WTC11 (cell line): ENCODE measurements at places on chromosomes 5 and 9. TPM values are rescaled to one million over a fixed set of nuclear protein-coding genes. Genes with fewer than 3 reads are reported as not detected.
A peak's percentile ranks its signal among the peaks of the same experiment; 100 is the strongest.

- DNase-seq = no peak
- no peaks in the 10 kb centered on the region for H3K27me3 ChIP-seq
- H3K4me1 ChIP-seq = peaks cover 12% of the 10 kb centered on the region
- no peaks in the 10 kb centered on the region for H3K36me3 ChIP-seq
- H3K27ac ChIP-seq = no peak overlapping the region
Observed at GRCh38 chr9:107759009-107759822, 269.6 kb upstream of the KLF4 start.

DNA sequence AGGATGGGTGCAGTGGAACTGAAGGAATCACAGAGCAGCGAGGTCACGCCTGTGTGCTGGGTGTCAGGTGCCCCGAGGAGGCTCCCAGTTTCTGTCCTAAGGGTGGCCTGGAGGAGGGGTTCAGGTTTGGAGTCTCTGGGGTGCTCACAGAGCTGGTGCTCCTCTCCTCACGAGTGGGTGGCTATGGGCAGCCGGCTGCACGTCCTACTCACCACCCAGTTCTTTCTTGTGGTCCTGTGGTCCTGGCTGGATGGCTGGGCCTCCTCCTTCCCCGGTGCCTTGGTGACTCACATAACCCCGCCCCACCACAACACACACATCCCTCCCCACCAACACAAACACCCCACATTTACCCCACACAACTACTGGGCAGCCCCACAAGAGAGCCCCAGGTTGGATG, 9.9 kb upstream of the PTGS1 start:
- no peaks in the 10 kb centered on the region for H3K36me3 ChIP-seq
- no peak for DNase-seq
- no peaks in the 10 kb centered on the region for H3K4me1 ChIP-seq
- no peak overlapping the region for H3K27ac ChIP-seq
- H3K4me3 ChIP-seq = no peak overlapping the region

DNA sequence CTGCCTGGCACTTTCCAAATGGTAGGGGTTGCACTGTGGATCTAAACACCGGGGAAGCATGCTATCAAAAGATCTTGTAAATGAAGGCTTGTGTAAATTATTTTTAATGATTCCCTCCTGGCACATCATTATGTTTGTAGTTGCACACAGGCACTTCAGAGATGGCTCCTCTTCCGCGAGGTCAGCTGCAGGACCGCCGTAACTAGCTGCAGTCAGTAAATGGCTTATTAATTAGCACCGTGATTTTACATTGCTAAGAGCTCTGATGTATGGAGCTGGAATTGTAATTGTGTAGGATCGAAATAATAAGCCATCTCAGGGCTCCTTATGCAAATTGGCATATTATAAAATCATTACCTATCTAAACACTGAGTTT, 397.6 kb upstream of the IRX1 start:
- peaks cover 3% of the 10 kb centered on the region for H3K36me3 ChIP-seq
- H3K4me3 ChIP-seq = peak overlapping the region; percentile 76
- peaks cover 37% of the 10 kb centered on the region for H3K27me3 ChIP-seq
- H3K27ac ChIP-seq = no peak overlapping the region
- H3K4me1 ChIP-seq = peaks cover 51% of the 10 kb centered on the region

DNA sequence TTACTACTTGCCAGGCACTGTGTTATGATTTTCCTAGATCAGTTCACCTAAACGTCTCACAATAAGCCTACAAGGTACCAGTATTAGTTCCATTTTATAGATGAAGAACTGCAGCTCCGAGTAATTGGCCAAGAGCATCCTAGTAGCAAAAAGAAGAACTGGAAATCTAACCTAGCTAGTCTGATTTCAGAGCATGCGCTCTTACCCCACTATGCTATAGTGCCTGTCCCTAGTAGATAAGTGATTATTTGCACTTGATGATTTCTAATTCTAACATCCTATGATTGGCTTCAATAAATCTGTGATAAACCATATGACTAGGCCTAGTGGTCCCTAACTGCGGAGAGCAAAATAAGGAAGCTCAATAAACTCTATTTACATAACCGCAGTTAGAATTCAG, 7.1 kb upstream of the PLAC8L1 start:
- H3K36me3 ChIP-seq = peaks cover 27% of the 10 kb centered on the region
- H3K4me1 ChIP-seq = no peaks in the 10 kb centered on the region
- H3K4me3 ChIP-seq = no peak overlapping the region
- H3K27ac ChIP-seq = no peak overlapping the region
- DNase-seq = no peak

GRCh38 chr5:57495285-57496086, 12.9 kb upstream of the ACTBL2 start:
- DNase-seq = no peak
- H3K4me1 ChIP-seq = peaks cover 19% of the 10 kb centered on the region
- no peaks in the 10 kb centered on the region for H3K36me3 ChIP-seq
- H3K27ac ChIP-seq = no peak overlapping the region
- peaks cover 3% of the 10 kb centered on the region; the same call in 1 of the 2 replicates for H3K27me3 ChIP-seq

GRCh38 chr5:35458824-35459207, 158.8 kb upstream of the SPEF2 start:
- no peak for DNase-seq
- peaks cover 8% of the 10 kb centered on the region; the same call in 1 of the 2 replicates for H3K36me3 ChIP-seq
- no peaks in the 10 kb centered on the region; the same call in 1 of the 2 replicates for H3K27me3 ChIP-seq
- no peak overlapping the region for H3K27ac ChIP-seq
- no peaks in the 10 kb centered on the region for H3K4me1 ChIP-seq

GRCh38 chr5:5252106-5252505, 112.0 kb downstream of the ADAMTS16 start:
- DNase-seq = no peak
- H3K4me1 ChIP-seq = peaks cover 30% of the 10 kb centered on the region
- H3K27ac ChIP-seq = no peak overlapping the region
- peaks cover 42% of the 10 kb centered on the region for H3K36me3 ChIP-seq
- H3K4me3 ChIP-seq = no peak overlapping the region

- no peak overlapping the region for H3K4me3 ChIP-seq
- no peak for DNase-seq
- H3K27ac ChIP-seq = no peak overlapping the region
Observed at GRCh38 chr5:33725806-33726205, 166.0 kb downstream of the ADAMTS12 start.

GRCh38 chr9:73451003-73451402, 299.3 kb downstream of the ANXA1 start:
- H3K4me1 ChIP-seq = peaks cover 4% of the 10 kb centered on the region; the same call in 1 of the 2 replicates
- H3K4me3 ChIP-seq = no peak overlapping the region
- no peak overlapping the region for H3K27ac ChIP-seq
- no peaks in the 10 kb centered on the region for H3K36me3 ChIP-seq

- H3K4me3 ChIP-seq = no peak overlapping the region
- no peaks in the 10 kb centered on the region for H3K27me3 ChIP-seq
- peaks cover 22% of the 10 kb centered on the region for H3K4me1 ChIP-seq
Observed at GRCh38 chr5:34496701-34497469, 159.2 kb upstream of the RAI14 start.

- H3K4me3 ChIP-seq = no peak overlapping the region
- H3K36me3 ChIP-seq = no peaks in the 10 kb centered on the region
- peaks cover 18% of the 10 kb centered on the region for H3K4me1 ChIP-seq
- H3K27ac ChIP-seq = no peak overlapping the region
- no peak for DNase-seq
- H3K27me3 ChIP-seq = no peaks in the 10 kb centered on the region
Observed at GRCh38 chr5:17917465-17917864, 283.2 kb downstream of the TAF11L14 start.

- H3K4me1 ChIP-seq = peaks cover 29% of the 10 kb centered on the region
- no peak overlapping the region for H3K27ac ChIP-seq
- no peak for DNase-seq
- peaks cover 36% of the 10 kb centered on the region for H3K36me3 ChIP-seq
- H3K4me3 ChIP-seq = no peak overlapping the region
Observed at GRCh38 chr9:101567725-101568350, 26.9 kb downstream of the PPP3R2 start.

DNA sequence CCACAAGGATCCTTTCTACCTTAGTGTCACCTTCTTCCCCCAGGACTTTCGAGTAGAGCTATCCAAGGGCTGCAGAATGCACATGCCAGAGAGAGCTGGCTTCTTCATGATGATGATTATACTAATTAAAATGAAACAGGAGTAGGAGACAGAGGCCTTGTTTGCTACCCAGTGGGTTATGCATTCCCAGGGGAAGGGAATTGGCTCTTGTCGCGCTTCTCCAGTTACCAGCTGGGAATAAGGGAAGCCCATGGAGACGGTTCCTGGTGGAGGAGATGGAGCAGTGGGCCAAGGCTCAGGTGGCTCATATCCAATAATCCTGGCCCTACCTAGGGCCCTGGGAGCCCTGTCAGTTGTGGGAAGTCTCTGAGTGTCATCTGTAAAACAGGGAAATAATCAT, 65.1 kb downstream of the WWC1 start:
- no peak overlapping the region for H3K4me3 ChIP-seq
- DNase-seq = no peak
- H3K4me1 ChIP-seq = peaks cover 24% of the 10 kb centered on the region
- no peaks in the 10 kb centered on the region for H3K27me3 ChIP-seq
- no peaks in the 10 kb centered on the region for H3K36me3 ChIP-seq
- no peak overlapping the region for H3K27ac ChIP-seq

DNA sequence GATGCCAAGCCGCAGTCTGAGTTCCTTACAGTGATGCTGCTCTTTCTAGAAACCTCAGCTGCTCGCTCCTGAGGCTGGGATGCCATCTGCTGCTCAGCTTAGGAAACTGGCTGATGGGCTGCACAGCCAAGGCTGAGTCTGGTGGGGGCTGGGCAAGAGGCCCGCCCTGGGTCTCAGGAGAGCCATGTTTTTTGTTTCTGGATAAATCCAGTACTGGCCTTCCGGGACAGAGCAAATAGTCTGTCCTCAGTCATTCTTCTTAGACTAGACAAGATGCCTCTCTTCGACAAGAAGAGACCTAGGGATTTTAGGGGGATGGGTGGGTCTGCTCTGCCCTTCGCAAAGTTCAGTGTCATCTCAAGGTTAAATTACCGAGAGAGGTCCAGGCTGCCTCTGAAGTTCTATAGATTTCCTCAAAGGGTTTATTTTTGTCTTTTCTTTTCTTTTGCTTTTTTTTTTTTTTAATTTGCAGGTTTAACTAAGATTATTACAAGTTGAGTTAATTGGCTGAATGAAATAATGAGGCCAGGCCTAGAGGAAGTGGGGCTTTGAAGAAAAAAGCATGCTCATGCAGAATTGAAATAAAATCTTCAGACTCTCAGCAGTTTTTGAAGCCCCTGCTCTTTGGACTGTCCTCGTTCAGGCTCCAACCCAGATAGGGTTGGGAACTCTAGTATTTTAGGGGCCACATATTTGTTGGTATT, 30.6 kb upstream of the MATR3 start:
- peaks cover 15% of the 10 kb centered on the region for H3K4me1 ChIP-seq
- peak; percentile 90 for DNase-seq
- peak overlapping the region; percentile 23; the same call in 1 of the 2 replicates for H3K27ac ChIP-seq

GRCh38 chr5:143024228-143024920, 254.2 kb downstream of the ARHGAP26 start:
- H3K36me3 ChIP-seq = no peaks in the 10 kb centered on the region
- DNase-seq = no peak
- H3K4me3 ChIP-seq = no peak overlapping the region
- peaks cover 24% of the 10 kb centered on the region for H3K4me1 ChIP-seq

GRCh38 chr9:20015427-20015931, 226.6 kb upstream of the SLC24A2 start:
- no peak for DNase-seq
- peak overlapping the region; percentile 90 for H3K27ac ChIP-seq
- H3K4me1 ChIP-seq = peaks cover 26% of the 10 kb centered on the region
- peaks cover 13% of the 10 kb centered on the region for H3K36me3 ChIP-seq
- no peaks in the 10 kb centered on the region; the same call in 1 of the 2 replicates for H3K27me3 ChIP-seq
- no peak overlapping the region for H3K4me3 ChIP-seq

- H3K36me3 ChIP-seq = peaks cover 24% of the 10 kb centered on the region
- DNase-seq = no peak
- no peak overlapping the region for H3K27ac ChIP-seq
- H3K4me3 ChIP-seq = no peak overlapping the region
Observed at GRCh38 chr9:75483636-75484035, 395.3 kb downstream of the OSTF1 start.

GRCh38 chr9:37975639-37976038, 71.7 kb upstream of the SLC25A51 start:
- H3K27me3 ChIP-seq = no peaks in the 10 kb centered on the region
- H3K36me3 ChIP-seq = peaks cover 3% of the 10 kb centered on the region; the same call in 1 of the 2 replicates
- no peak overlapping the region for H3K4me3 ChIP-seq
- H3K27ac ChIP-seq = no peak overlapping the region
- H3K4me1 ChIP-seq = no peaks in the 10 kb centered on the region

DNA sequence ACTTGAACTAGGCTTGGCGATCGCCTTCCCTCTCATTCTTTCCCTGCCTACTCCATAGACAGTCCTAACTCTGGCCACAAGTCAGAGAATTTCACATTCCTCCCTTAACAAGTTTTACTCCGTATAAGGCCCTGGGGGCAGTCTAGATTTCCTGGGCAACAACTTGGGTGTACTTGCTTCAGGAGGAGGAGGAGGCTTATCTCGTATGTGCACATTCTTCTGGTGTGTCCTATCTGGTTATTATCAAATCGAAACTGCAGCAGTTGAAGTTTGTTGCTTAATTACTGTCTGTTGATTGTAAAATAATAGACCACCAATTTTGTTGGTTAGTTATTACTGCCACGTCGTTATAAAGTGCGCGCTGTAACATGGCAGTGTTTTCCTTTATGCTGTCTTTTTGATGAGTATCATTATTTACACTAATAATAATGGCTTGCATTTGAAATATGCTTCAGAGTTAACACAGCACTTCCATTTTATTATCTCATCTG, 42.0 kb downstream of the PIP5K1B start:
- no peaks in the 10 kb centered on the region for H3K36me3 ChIP-seq
- no peaks in the 10 kb centered on the region for H3K27me3 ChIP-seq
- DNase-seq = no peak

DNA sequence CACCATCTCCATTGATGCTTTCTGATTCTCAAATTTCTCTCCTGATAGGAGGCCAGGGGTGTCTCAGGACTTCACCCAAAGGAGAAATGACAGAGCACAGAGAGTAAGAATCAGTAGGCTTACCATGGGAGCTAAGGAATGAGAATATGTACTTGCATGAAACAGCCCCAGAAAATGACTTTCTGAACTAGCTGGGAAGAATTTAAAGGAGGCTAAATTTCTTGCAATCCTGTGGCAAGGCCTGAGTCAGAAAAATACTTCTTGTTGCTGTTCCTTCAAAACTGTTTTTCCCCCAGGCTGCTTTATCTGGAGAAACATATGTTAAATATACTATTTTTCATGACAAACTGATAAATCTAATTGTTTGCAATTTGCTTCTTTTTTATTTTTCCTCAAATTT, 53.4 kb upstream of the FBXL7 start:
- DNase-seq = no peak
- no peaks in the 10 kb centered on the region for H3K27me3 ChIP-seq
- H3K27ac ChIP-seq = no peak overlapping the region
- no peak overlapping the region for H3K4me3 ChIP-seq

Gene GAPVD1
- 33.3 to 34.0 TPM (median 33.8 TPM) in 3 replicates for total RNA-seq

Gene PIP5KL1
- total RNA-seq = 15.8 to 20.2 TPM (median 16.8 TPM) in 3 replicates

Gene NR2F1
- 0.18 to 0.34 TPM (median 0.31 TPM) in 3 replicates for total RNA-seq

Gene PCDHGA5
- total RNA-seq = 2.0 to 2.5 TPM (median 2.4 TPM) in 3 replicates

Gene POU5F2
- 0.13 to 0.23 TPM (median 0.16 TPM) in 3 replicates for total RNA-seq

Gene OGN
- total RNA-seq = 0.11 TPM in 1 of 3 replicates, not detected in the others

Gene ACOT12
- total RNA-seq = 0.16 TPM in 1 of 3 replicates, not detected in the others

Gene S100Z
- not detected in 3 replicates for total RNA-seq

Gene IRX4
- total RNA-seq = 7.0 to 9.0 TPM (median 7.6 TPM) in 3 replicates

Gene GPR151
- total RNA-seq = not detected in 3 replicates

Gene TAF11L13
- not detected in 3 replicates for total RNA-seq

Gene ANKRD31
- 0.09 to 0.18 TPM (median 0.09 TPM) in 3 replicates for total RNA-seq

Gene LHX3
- total RNA-seq = 0.11 TPM in 1 of 3 replicates, not detected in the others

Gene UGT3A1
- 2.0 to 2.7 TPM (median 2.1 TPM) in 3 replicates for total RNA-seq

Gene WWC1
- total RNA-seq = 29.1 to 48.4 TPM (median 31.6 TPM) in 3 replicates
